Activated CD4-positive, alpha-beta T cell treated with anti-CD3 and anti-CD28 coated beads, Interleukin-2, amount 50 U/mL, for 24 hours (primary cell): ENCODE measurements at places on chromosomes 1 and 21.

DNA sequence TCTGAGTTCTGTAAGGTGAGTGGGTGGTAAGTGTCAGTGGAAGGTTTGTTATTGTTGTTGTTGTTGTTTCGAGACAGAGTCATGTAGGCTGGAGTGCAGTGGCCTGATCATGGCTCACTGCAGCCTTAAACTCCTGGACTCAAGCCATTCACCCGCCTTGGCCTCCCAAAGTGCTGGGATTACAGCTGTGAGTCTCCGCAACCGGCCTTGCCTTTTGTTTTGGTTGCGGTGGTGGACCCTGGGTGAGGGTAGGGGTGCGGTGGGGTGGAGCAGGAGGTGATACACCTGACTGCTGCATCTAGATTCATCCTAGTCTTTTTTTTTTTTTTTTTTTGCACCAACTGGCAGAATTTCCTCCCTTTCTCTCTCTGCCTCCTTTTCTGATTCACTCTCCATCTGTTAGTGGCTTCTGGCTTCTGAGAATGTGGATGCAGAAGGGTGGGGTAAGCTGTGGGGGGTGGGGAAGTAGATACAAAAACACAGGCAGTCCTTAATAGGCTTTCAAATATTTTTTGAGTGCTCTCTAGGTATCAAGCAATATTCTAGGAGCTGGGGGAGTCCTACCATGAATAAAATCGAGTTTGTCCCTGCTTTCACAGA, 4.6 kb upstream of the GMEB1 start:
- no peak for DNase-seq

GRCh38 chr1:12798911-12799310, 7.7 kb downstream of the PRAMEF1 start:
- no peak for DNase-seq

DNA sequence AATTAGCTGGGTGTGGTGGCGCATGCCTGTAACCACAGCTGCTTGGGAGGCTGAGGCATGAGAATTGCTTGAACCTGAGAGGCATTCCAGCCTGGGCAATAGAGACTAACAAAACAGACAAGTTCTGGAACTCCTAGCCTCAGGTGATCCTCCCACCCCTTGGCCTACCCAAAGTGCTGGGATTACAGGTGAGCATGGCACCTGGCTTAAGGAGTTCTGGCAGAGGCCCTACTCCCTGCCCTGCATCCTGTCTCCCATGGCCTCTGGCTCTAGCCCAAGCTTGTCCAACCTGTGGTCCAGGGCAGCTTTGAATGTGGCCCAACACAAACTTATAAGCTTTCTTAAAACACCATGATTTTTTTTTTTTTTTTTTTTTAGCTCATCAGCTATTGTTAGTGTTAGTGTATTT, 20.4 kb downstream of the TOMM20 start:
- DNase-seq, result no peak

DNA sequence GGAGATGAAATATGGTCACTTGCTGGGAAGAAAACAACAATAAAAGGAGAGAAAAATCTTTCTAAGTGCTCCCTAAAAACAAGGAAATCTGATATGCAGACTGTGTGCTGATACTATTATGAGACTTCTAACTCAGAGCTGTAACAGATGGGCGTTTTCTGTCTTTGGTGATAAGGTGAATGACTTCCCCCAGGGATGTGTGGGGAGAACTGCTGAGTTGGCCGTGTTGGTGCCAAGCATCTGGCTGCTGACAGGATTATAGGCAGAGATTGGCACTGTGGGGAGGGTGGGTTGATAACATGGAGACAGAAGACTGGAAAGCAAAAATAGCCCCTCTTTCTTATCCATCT, 438.5 kb upstream of the PLXNA2 start:
- DNase-seq, result no peak

DNA sequence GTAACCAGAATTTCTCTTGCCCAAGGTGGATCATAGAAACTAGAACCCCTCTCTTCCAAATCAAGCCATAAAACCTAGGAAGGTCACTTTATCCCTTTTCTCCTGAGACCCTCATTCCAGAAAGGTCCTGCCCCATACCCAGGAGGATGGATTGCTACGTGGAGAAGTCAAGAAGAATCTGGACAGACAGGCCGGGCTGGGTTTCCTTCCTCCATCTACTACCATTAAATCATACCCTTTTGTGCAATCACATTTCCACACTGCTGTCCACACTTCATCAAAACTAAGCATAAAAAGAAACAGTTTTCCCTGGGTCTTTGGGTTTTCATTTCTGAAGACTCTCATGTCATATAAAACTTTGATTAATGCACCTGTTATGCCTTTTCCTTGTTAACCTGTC, 65.4 kb downstream of the C21orf91 start:
- no peak for DNase-seq

DNA sequence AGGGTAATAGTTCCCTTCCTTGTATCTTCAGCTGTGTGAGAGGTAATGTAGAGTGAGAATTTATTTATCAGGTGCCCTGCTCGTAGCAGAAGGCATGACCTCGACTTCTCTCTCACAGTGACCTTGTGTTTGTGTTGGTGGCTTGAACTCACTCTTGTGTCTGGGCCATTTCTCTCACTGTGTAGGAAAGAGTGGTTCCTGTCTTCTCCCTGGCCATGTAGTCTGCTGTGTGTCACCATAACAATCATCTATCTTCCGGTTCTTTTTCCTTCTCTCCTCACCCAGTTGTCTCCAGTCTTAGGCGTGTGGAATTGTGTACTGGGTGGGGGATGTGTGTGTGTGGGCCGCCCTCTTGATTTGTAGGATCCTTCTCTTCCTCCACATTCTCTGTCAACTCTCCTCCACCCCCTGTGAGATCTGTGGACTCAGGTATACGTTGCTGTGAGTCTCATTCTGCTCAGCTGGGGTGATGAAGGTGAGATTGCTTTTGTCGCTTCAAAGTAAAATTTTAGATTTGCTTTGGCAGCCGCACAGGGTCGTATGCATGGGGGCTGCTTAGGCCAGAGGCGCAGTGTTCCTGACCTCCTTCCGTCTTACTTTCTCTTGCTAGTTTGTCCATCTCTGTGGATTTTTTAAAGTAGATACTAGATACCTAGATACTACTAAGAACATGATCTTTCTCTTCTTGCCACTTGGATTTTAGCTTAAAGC, 31.6 kb downstream of the MAPKAPK2 start:
- no peak for DNase-seq

DNA sequence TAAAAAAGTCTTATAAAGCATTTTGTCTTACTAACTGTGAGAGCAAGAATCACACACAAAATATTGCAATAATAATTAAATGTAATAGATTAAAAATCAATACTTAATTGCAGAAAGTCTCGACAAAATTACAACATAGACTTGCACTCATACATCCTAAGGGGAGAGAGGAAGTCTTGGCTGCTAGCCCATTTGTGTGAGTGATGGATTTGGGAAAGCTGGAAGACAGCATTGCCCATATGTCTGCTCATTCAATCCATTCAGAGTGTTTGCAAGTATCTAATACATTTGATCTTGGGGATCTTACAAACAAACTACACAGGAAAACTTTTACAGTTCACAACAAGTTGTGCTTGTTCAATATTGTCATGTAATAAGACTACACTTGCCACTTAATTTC, 140.5 kb downstream of the COL11A1 start:
- no peak for DNase-seq

- no peak for DNase-seq
These were observed 107.2 kb upstream of the VAV3 start for GRCh38 chr1:108072212-108072611.

DNA sequence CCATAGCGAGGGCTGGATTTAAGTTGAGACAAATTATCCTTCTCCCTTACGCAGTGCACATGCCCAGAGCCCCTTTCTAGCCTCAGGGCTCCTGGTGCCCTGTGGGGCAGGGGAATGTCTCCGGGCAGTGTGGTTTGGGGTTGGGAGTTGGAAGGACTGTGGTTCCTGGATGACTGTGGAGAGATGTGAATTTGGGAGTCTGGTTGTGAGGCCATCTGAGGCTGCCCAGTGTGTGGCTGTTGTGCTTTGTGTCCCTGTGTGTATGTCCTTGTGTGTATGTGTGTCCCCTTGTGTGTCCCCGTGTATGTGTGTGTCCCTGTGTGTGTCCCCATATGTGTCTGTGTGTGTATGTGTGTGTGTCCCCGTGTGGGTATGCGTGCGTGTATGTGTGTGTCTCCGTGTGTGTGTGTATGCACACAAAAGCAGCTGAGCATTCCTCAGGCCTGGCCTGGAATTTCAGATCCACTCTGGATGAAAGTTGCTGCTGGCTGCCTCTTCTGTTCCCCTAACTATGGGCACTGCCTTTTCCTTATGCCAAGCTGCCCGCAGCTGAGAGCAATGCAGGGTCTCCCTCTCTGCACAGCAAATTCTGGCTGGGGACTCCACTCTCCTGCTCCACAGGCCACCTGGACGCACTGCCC, 65.4 kb downstream of the UBIAD1 start:
- DNase-seq, result no peak

DNA sequence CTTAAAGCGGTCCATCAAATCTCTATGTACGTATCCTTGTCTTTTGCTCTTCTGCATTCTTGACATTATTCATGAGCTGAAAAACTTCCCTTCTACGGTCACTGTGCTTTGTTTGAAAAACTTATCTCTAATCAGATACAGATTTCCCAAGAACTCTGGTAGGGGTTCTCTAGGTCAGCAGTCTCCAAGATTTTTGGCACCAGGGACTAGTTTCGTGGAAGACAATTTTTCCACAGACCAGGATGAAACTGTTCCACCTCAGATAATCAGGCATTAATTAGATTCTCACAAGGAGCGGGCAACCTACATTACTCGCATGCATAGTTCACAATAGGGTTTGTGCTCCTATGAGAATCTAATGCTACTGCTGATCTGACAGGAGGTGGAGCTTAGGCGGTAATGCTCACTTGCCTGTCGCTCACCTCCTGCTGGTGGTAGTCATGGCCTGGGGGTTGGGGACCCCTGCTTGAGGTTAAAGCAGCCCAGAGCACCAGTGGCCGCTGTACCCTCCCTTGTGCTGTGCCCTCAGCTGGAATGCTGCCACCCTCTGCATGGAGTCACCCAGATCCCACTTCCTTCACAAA, 30.8 kb downstream of the AK2 start:
- no peak for DNase-seq

DNA sequence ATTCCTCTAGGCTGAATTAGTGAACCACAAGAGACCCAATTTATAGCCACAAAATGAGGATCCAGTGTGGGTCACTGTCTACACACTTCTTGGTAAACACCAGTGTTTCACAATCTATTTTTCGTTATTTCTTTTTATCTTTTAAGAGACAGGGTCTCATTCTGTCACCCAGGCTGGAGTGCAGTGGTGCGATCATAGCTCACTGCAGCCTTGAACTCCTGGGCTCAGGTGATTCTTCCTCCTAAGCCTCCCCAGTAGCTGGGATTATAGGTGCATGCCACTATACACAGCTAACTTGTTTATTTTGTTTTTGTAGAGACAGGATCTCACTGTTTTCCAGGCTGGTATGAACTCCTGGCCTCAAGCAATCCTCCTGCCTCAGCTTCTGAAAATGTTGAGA, 29.3 kb upstream of the SLC45A3 start:
- no peak for DNase-seq

DNA sequence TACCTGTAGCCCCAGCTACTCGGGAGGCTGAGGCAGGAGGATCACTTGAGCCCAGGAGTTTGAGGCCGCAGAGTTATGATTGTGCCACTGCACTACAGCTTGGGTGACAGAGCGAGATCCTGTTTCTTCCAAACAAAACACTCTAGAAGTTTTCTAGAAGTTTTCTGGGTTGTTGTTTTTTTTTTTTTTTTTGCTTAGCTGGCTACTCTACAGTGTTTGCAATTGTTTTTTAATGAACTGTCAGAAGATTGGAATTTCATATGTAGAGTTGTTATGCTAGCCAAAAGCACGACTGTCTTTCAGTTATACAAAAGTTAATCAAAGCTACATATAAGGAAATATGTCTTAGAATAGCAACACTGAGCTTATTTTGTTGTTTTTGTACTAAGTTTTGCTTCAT, 30.9 kb upstream of the NEXN start:
- DNase-seq, result no peak

DNA sequence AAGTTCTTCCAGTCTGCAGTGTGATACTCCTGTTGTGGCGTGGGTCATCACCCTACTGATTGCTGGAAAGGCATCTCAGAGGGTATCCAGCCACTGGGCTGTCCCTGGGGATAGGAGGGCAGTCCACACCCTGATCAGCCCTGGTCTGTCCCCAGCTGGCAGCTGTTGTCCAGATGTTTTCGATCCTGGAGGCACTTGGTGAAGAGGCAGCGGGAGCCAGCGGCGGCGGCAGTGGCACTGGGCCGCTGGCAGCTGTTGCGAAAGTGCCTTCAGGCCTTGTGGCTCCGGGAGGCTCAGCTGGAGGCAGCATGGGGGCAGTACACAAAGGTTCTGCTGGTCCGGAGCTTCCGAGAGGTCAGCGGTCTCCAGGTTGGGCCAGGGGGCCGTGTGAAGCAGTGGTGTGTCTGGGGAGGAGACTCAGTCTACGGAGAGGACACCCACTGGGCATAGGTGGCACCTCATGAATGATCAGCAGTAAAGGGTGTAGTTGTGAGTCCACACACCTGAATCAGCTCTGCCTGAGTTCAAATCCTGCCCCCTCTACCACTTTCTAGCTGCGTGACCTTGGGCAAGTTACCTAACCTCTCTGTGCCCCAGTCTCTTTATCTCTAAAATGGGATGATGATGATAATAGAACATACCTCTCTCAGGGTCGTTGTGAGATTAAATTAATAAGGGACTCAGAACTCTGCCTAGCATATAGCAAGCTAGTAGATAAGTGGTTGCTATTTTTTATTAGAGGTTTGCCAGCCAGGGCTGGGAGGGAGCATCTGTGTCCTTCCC, 6.1 kb downstream of the C1orf167 start:
- no peak for DNase-seq

GRCh38 chr1:166721145-166721544, 118.1 kb upstream of the POGK start:
- DNase-seq, result no peak

- no peak for DNase-seq
These were observed 56.7 kb downstream of the SRSF11 start for GRCh38 chr1:70277875-70278274.

GRCh38 chr1:204733289-204733688, 47.8 kb upstream of the LRRN2 start:
- no peak for DNase-seq

DNA sequence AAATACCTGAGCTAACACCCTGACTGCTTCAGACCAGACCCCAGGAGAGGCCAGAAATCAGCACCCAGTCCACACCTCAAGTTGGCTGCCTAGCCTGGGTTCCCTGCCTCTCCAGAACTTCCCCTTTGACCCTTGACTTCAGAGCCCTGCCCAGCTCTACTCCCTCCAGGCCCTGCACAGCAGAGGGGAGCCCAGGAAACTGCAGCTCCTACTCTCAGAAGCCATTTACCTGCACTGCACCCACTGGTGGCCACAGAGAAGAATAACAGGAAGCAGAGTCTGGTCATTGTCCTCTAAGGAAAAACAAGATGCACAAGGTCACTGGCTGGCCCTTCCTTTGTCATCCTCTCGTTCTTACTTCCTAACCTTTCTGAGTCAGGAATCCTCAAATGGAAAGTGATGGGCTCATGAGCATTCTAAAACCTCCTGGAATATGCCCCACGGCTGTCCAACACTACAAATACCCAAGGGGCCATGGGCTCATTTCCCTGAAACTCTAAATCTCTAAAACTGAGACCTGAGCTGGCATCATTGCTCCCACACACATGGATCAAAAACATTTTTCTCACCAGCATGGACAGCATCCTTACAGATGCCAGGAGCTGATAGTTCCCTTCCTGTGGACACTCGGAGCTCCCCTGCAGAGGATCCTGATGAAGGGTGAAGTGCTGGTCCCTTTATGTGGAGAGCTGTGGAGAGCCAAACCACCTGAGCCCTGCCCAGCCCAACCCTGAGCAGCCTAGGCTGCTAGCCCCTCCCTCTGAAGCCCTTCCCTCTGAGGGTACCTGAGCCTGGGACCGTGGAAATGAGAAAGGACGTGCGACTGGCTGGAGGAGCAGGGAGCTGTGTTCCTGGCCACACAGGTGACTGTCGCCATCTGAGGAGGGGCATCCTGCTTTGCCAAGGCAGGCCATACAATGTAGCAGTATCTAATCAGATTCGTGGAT, at the start of gene ITLN2:
ITLN2 (minus strand) TSS at position 652 of the 947 bp plus-strand sequence; CDS start at position 584, 68 bp downstream.
- DNase-seq, result peak; percentile 13
